NCI-H2171 (cell line): ENCODE measurements at places on chromosomes 7 and 10.

- DNase-seq: no peak
Measured at GRCh38 chr7:119196183-119196582, 971.7 kb downstream of the ANKRD7 start.

- no peak for DNase-seq
Measured at GRCh38 chr10:133461027-133461426, 7.3 kb downstream of the SCART1 start.

DNA sequence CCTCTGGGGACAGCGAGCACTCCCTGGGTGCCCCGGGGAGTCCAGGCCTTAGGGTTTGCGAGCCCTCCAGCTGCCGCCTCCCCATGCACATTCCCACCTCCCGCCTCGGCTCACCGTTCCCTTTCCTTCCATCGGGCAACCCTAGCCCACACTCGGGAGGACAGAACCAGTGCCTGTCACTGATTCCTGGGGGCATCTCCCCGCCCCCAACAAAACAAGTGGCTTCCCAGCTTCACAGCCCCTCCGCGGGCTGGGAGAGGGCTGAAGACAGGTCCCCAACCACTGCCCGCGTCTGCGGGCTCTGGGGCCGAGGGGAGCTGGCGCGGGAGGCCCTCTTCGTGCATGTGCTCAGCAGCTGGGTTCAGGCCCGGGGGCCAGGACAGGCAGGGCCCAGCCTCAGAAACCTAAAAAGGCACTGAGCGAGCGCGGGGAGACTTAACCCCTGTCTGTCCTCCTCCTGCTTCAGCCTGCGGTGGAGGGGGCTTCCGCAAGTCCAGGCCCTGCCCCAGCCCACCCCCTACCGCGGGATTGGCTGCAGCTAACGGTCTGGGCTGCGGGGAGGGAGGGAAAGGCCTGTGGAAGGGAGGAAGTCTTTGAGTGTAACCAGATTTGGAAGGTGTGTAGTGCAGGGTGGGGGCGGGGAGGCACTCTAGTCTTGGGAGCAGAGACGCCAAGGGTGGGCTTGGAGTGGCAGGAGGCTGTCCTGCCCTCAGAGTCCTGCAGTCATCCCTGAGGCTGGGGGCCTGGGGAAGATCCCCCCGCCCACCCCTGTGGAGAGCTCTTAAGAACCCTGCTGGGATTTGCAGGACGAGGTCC is 1.2 kb downstream of the FLNC start:
- DNase-seq: peak; percentile 51

DNA sequence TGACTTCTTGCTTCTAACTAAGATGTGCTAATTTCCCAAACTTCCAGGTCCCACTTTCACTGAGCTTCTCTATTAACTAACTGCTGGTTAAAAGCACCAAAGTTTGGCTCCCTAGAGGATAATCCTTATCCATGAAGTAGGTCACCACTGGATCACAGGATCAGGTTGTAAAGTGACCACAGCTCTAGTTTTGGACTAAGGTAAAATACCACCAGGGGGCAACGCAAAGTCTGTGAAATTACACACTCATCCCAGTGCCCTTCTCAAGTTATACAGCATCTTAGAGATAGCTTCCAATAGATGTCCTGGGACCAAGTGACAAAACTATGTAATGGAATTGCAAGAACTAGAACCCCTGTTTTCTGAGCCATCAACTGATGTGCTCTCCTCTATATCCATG is 116.4 kb upstream of the ASAH2 start:
- no peak for DNase-seq

DNA sequence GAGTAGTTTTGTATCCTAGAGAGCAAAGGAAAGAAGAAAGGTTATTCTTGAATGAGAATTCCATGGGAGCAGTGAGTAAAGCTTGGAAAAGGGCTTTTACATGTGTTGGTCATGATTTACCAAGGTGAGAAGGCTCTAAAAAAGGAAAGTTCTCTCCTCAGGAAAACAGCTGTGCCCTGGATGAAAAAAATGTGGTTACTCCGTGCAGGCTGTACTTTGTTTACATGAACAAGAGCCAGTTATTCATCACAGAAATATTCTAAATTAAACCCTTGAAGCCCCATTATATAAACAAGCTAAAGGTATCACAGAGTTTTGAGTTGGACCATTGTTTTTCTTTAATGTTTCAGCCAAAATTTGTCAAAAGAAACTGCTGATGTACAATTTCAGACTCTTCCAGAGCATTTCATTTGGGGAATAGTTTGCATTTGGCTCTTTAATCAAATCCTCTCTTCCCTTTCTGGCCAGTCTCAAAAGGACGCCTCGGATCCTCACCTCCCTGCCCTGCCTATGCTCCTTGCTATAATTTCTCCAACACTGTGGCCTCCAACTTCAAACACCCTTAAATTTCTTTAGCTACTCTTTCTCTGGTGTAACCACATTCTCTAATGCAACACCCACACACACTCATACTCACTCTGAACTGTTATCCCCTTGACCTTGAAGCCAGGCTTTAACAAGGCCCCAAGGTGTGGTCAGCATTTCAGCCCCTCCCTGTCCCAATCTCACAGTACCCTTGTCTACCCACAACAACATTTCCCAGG is 47.4 kb downstream of the AFAP1L2 start:
- no peak for DNase-seq

- DNase-seq: no peak
Measured at GRCh38 chr10:1115607-1115955, 59.4 kb downstream of the WDR37 start.

GRCh38 chr10:30357075-30357801 is 8.2 kb upstream of the MTPAP start:
- DNase-seq: no peak
